ENCODE measurements at places on chromosomes 12 and 14. TPM values are rescaled to one million over a fixed set of nuclear protein-coding genes. Genes with fewer than 3 reads are reported as not detected.

GRCh38 chr12:128551266-128551665, 272.5 kb downstream of the SLC15A4 start:
- no peak for DNase-seq
- H3K4me3 ChIP-seq = no peak overlapping the region
- no peak overlapping the region for H3K27ac ChIP-seq
- H3K4me1 ChIP-seq = no peaks in the 10 kb centered on the region

- DNase-seq = no peak
- H3K4me3 ChIP-seq = no peak overlapping the region
- H3K4me1 ChIP-seq = peaks cover 8% of the 10 kb centered on the region
- no peak overlapping the region for H3K27ac ChIP-seq
- no peaks in the 10 kb centered on the region for H3K36me3 ChIP-seq
- H3K27me3 ChIP-seq = peaks cover 14% of the 10 kb centered on the region
Measured at GRCh38 chr12:52391618-52392002, 6.2 kb upstream of the KRT84 start.

DNA sequence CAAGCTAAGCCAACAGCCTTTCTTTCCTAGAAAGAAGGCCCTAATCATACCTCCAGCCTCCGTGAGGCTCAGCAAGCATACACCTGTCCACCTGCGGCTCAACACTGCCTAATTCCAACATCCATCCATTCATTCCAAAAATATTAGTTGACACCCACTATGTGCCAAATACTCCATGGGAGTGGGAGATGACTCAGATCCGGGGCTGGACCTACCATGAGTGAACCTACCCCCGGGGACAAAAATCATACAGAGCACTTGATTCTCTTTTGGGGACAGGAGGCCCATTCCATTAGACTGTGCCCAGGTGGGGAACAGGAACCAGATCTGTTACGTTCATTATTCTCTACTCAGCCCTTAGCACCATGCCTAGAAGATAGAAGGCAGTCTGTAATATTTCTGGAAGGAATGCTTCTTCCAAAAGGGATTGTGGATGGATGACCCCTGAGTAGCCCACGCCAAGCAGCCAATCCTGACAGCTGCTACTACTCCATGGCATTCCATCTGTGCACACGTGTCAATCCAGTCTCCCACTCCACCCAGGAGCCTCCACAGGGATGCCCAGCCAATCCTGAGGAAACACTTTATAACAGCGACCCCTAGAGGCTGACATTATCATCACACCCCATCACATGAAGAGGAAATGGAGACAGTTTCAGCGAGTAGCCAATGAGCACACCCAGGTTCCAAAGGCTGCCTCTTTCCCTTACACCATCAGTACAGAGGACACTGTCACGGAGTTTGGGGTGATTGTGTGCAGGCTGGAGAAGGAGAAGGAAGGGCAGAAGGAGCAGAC, 170.7 kb downstream of the ESRRB start:
- H3K4me3 ChIP-seq = no peak overlapping the region
- H3K27ac ChIP-seq = no peak overlapping the region
- peaks cover 41% of the 10 kb centered on the region for H3K27me3 ChIP-seq
- DNase-seq = no peak
- no peaks in the 10 kb centered on the region for H3K4me1 ChIP-seq
- no peaks in the 10 kb centered on the region for H3K36me3 ChIP-seq

GRCh38 chr14:50093496-50093895, 22.9 kb downstream of the VCPKMT start:
- H3K36me3 ChIP-seq = peaks cover 6% of the 10 kb centered on the region
- H3K27ac ChIP-seq = no peak overlapping the region
- DNase-seq = no peak
- no peaks in the 10 kb centered on the region for H3K4me1 ChIP-seq

RPS6KL1 gene
- 5.3 TPM for total RNA-seq

DNA sequence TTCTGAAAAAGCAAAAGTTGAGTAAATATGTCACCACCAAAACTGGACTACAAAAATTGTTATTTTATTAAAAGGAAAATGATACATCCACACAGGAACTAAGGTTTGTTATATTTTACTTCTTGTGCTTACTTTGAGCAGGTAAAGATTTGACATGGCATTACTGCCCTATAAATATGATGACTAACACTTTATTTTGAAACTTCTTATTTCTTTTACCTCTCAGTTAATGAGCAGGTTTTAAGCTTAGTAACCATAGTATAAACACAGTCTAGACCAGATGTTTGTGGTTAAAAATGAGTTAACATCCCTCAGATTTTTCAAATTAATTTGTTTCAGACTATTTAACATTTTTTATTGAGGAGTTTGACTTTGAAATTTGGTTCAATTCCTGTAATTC, 862.5 kb upstream of the USP15 start:
- no peaks in the 10 kb centered on the region for H3K27me3 ChIP-seq
- no peak overlapping the region for H3K27ac ChIP-seq
- DNase-seq = no peak

GRCh38 chr12:85394065-85394464, 114.0 kb downstream of the ALX1 start:
- H3K4me3 ChIP-seq = no peak overlapping the region
- no peak for DNase-seq
- H3K27me3 ChIP-seq = no peaks in the 10 kb centered on the region
- no peaks in the 10 kb centered on the region for H3K4me1 ChIP-seq
- H3K36me3 ChIP-seq = no peaks in the 10 kb centered on the region

DNA sequence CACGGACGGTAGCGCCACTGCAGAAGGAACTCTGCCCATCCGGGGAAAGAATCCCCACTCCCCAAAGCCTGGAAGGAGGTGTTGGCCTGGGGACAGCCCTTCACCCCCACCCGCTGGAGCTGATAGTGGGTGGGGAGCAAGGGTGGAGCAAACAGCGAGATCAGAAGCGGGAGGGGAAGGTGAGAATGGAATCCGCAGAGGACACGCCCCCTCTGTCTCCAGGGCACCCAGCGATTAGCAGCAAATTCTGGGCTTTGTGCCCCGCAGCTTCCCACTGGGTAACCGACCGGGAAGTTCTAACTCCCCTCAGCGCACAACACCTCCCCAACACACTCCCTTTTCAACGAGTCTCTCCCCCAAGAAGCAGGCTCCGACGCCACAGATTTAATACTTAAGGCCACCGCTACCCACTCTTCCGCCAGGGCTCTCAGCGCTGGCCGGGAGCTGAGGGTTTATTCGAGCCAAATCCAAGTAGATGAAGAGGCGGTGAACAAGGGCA, 1.4 kb downstream of the SLC25A29 start:
- no peaks in the 10 kb centered on the region for H3K36me3 ChIP-seq
- H3K4me3 ChIP-seq = peak overlapping the region; percentile 82
- DNase-seq = no peak
- H3K27ac ChIP-seq = peak overlapping the region; percentile 93

DNA sequence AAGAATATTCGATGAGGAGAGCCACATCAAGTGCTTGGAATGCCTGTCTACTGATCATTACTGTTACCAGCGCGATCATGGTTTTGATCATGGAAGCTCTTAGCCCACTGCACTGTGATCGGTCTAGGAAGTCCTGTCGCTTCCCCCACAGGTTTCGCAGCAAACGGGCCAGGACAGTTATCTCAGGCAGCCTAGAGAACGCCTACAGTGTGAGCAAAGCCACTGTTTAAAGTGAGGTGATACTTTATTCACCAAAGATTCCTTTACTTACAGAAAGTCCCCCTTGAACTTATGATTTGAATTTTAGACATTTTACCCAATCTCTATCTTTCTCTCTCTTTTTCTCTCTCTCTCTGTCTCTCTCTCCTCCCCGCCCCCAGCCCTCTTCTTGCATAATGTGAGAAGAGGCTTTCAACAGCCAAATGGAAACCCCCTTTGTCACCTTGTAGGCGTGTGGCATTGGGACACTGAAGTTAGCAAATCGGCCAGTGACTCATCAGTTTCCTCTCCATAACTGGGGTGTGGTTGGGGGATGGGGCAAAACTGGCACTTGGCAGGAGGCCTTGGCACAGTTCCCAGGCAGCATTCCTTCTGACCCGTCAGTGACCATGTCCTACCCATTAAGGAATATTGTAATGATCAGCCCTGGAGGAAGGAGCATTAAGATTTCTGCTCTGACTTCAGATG, 214.8 kb downstream of the CHST11 start:
- no peaks in the 10 kb centered on the region for H3K36me3 ChIP-seq
- no peak overlapping the region for H3K4me3 ChIP-seq
- DNase-seq = peak; percentile 95
- peak overlapping the region; percentile 60 for H3K27ac ChIP-seq
- H3K4me1 ChIP-seq = peaks cover 69% of the 10 kb centered on the region

DNA sequence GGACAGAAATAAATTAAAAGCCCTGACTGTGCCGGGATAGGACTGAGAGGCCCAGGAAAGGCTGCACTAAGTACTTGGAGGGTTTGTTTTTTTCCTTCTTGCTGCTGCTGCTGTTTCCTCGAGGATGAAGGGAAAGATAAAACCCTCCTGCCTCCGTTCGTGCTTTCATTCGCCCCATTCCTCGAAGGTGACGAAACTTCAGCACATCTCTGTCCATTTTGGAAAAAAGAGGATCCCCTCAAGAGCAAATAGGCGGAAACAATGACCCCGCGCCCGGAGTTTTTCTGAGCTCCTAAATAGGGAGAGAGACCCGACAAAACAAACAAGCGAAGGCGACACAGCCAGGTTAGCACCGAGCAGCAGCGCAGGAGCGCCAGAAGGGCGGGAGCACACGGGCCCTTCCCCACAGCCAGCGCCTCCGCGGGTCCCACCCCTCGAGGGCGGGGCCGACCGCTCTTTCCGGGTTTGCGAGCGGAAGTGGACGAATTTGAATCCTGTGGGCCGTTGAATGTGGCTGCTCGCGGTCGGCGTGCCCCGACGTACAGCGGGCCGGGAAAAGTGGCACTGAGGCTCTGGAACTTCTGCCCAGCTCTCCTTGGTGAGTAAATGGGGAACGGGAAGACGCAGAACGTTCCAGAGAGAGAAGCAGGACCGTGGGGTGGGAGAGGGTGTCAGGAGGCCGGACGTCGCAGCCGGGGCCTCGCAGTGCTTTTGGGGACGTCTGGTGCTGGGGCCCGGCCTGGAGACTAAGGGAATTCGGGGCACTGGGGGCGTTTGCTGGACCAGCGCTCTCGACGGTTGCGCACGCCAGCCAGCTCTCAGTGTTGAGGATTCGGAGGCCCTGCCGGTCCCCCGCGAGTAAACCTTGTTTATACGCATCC, at the start of gene G2E3:
G2E3 (plus strand) TSS at position 484 of the 881 bp plus-strand sequence. CDS start 21,922 bp downstream, outside the sequence.
- peak within 1 kb of the TSS; percentile 73 for H3K4me3 ChIP-seq
- no peaks in the 10 kb centered on the region for H3K27me3 ChIP-seq
- no peaks in the 10 kb centered on the region for H3K36me3 ChIP-seq
- peaks cover 24% of the 10 kb centered on the region for H3K4me1 ChIP-seq

GRCh38 chr14:53167602-53168328, 14.6 kb upstream of the DDHD1 start:
- H3K4me3 ChIP-seq = no peak overlapping the region
- no peak for DNase-seq
- H3K27ac ChIP-seq = peak overlapping the region; percentile 31
- H3K4me1 ChIP-seq = no peaks in the 10 kb centered on the region

GZMH gene
- 1.3 TPM for total RNA-seq

DNA sequence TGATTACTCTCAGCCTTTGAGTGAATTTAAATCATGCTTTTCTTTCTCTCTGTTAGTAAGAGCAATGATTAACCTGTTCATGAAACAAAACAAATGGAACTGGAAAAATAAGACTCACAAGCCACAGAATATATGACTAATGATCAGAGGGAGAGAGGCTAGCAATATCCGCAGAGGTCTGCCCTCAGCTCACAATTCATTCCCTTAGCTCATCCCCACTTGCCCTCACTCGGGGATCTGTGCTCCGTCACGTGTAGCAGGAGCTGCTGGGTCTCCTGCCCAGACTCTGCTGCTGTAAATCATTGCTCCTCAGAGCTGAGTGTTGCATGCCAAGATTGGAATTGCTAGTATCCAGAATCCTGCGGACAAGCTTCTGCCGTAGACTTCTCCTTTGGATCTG, 53.1 kb upstream of the GNG2 start:
- no peak overlapping the region for H3K27ac ChIP-seq
- DNase-seq = no peak
- H3K4me3 ChIP-seq = no peak overlapping the region
- no peaks in the 10 kb centered on the region for H3K27me3 ChIP-seq

- H3K27ac ChIP-seq = no peak overlapping the region
- H3K27me3 ChIP-seq = no peaks in the 10 kb centered on the region
- H3K4me1 ChIP-seq = no peaks in the 10 kb centered on the region
- H3K4me3 ChIP-seq = no peak overlapping the region
Measured at GRCh38 chr12:117854339-117855012, 114.3 kb downstream of the KSR2 start.

SLC10A1 gene
- total RNA-seq = not detected

GRCh38 chr12:94762943-94763342, 112.6 kb upstream of the TMCC3 start:
- peaks cover 11% of the 10 kb centered on the region for H3K4me1 ChIP-seq
- no peaks in the 10 kb centered on the region for H3K27me3 ChIP-seq
- no peak for DNase-seq
- H3K36me3 ChIP-seq = no peaks in the 10 kb centered on the region
- H3K27ac ChIP-seq = no peak overlapping the region
- H3K4me3 ChIP-seq = no peak overlapping the region

GRCh38 chr14:92967346-92967926, 44.5 kb downstream of the CHGA start:
- H3K4me1 ChIP-seq = peaks cover 64% of the 10 kb centered on the region
- no peaks in the 10 kb centered on the region for H3K27me3 ChIP-seq
- no peaks in the 10 kb centered on the region for H3K36me3 ChIP-seq
- no peak overlapping the region for H3K4me3 ChIP-seq
- no peak overlapping the region for H3K27ac ChIP-seq
- DNase-seq = no peak

Data from esophagus muscularis mucosa (tissue), 4 donors.